AG08395 (cell line): ENCODE measurements at places on chromosomes 11 and 22.
A peak's percentile ranks its signal among the peaks of the same experiment; 100 is the strongest.

DNA sequence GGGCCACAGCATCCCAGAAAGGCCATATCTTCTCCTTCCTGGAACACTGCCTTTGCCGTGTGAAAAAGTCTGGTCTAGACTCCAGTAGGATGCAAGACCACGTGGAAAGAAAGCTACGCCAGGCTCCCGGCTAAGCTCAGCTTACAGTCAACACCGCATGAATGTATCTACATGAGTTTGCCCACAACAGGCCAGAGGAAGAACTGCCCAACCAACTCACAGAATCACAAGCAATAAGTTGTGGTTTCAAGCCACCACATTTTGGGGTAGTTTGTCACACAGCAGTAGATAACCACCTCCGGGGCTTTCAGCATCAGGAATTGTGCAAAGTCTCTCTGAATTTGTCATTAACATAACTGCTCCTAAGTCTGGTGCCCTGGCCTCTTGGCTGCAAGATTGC is 27.3 kb downstream of the HSPA8 start:
- no peak for DNase-seq

GRCh38 chr11:95344932-95345642 is 114.1 kb upstream of the SESN3 start:
- DNase-seq: no peak

- peak; percentile 97 for DNase-seq
Observed at GRCh38 chr11:65487467-65488272, 11.2 kb upstream of the MALAT1 start.

GRCh38 chr22:37517826-37518450 is 1.3 kb downstream of the CARD10 start:
- DNase-seq: no peak

DNA sequence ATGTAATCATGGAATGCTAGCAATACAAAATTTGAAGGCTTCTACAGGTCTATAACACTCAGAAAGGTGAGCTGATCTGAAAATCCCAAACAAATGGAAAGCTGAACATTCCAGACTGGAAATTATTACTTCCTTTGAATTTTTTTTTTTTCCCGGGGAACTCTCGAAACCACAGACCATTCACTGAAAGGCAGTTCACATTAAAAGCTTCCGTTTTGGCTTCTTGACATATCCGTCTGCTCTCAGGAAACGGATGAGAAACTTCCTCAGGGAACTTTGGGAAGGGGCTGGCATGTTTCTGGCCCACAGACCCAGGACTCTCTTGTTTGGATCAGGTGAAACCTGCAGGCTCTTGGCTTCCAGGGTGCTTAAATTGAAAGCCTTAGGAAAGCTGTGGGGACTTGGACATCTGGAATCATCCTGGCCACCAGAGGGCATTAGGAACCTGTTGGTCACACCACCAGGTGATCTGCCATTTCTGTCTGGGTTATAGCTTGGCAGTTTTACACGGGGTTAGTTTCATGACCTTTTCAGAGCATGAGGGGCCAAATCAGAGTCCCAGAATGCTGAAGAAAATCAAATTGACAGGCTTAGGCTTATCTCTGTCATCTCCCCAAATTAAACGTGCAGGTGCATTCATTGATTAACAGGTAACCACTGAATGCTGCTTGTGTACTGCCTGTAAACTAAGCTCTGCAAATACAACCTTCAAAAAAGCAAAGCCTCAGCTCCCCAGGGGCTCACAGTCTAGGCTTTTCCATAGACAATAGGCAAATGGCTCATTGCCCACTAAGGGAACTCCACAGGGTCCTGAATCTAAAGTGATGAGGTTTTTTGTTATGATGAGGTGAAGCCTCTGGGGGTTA is 22.7 kb upstream of the GRAMD1B start:
- peak; percentile 75 for DNase-seq

DNA sequence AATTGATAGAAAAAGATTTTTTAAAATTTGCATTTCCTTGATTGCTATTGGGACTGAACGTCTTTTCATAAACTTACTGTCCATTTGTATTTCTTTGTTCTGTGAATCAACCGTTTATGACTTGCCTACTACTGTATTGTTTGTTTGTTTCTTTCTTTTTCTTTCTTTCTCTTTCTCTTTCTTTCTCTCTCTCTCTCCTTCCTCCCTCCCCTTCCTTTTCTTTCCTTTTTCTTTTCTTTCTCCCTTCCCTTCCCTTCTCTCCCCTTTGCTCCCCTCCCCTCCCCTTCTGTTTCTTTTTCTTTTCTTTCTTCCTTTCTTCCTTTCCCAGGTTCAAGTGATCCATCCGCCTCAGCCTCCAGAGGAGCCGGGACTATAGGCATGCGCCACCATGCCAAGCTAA is 46.9 kb downstream of the NF2 start:
- no peak for DNase-seq

- no peak for DNase-seq
Observed at GRCh38 chr22:47713941-47714340, 951.5 kb downstream of the TBC1D22A start.

DNA sequence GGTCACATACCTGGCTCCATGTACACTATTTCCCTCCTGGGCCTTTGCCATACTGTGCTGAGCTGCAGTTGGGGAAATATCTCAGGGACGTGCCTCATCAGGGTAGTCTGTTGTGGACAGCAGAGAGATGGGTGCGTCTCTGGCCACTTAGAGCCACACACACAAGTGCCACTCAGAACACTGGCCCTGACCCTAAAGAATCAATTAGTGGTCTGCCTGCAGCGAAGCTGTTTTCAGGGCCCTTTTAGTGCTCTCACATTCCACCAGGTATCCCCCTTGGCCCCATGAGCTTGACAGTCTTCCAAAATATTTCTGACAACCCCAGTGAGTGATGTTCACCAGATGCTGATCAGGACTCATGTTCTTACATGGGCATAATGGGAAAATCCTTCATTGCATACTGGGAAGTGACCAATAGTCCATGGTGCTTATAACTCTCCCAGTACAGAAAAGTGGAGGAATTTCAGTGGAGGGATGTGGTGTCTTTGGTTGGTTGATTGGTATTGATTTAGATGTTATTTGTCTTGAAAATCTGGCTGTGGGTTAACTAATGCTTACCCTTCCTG is 66.1 kb downstream of the ME3 start:
- DNase-seq: no peak

DNA sequence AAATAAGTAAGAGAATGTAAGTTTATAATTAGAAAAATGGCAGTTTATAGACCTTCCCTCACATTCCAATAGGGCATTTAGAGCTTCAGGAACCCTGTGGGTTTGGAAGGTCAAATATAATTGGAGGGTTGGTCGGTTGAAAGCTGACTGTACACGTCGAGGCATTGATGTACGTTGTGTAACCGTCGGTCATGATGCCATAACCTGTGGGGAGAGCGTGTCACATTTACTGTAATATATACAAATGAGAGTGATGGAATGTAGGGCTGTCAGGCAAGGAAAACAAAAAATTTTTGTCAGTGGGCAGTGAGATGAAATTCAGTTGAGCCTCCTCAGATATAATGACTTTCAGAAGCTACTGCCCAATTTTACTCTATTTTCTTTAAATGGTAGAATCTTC is 88.5 kb downstream of the ARL14EP start:
- DNase-seq: no peak

DNA sequence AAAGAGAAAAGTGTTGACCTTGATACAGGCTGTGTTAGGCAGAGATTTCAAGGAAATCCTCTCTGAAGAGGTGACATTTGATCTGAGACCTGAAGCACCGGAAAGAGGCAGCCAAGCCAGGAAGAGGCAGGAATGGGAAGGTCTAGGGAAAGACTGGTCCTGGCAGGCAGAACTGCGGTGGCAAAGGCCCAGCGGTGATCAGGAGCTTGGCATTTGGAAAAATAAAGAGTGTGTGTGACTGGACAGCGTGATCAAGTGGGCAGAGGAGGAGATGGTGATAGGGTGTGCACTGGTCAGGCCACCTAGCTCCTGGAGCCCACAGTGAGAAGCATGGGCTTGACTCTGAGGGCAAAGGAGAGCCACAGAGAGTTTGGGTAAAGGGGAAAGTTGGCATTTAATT is 27.2 kb upstream of the GAB4 start:
- DNase-seq: no peak

- peak; percentile 86 for DNase-seq
Observed at GRCh38 chr11:57800444-57801182, 39.0 kb downstream of the CTNND1 start.

- no peak for DNase-seq
Observed at GRCh38 chr22:21443735-21444421, 23.3 kb upstream of the TMEM191C start.

DNA sequence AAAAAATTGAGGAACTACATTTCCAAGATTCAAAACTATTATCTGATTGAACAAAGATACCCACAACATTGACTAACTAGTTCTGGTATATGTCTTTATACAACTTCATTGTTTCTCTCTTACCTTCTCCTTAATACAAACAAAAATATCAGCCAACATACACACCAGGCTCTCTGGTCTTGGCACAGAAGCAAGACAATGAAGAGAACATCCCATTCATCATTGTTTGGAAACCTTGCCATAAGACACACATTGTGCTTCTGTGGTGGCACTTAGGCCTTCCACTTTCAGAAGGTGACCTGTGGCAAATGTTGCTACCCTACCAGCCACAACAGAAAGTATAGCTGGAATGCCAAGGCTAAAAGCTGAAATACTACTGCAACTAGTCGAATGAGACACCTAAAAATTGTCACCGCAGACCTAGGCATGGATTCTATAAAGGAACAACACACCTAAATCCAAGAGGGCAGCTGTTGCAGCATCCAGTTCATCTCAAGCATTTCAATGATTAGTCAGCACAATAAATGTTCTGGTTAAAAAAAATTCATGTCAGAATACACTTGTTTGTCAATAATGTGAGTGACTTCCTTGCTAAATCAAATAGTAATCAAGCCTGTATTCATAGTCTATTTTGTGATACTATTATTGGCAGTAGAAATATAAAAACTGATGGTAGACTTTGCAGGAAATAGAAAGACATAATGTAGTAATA is 26.3 kb downstream of the MAP6 start:
- DNase-seq: no peak

- no peak for DNase-seq
Observed at GRCh38 chr11:113874581-113875233, 665 bp downstream of the USP28 start.

DNA sequence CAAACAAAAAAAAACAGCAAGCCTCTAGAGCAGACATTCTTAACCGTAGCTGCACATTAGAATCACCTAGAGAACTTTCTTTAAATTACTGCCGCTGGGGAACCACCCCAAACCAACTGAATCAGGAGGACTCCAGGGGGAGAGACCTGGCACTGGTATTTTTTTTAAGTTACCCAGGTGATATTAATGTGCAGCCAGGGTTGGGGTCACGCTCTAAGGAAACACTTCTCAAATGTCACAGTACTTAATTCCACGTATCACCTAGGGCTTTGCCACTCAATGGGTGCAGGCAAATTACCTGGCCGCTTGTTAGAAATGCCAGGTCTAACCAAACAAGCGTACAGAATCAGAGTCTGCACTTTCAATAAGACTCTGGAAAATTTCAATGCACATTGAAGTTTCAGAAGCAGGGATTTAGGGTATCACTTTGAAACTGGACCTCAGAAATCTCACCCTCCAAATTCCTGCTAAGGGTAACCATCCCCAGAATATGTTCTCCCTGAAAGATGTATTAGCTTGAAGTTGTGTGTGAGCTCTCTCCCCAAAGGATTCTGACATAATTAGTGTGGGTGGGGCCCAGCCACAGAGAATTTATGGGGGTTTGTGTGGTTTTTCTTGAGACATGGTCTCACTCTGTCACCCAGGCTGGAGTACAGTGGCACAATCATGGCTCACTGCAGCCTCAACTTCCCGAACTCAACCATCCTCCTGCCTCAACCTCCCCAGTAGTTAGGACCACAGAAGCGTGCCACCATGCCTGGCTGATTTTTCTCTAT is 12.7 kb upstream of the ISX start:
- no peak for DNase-seq

DNA sequence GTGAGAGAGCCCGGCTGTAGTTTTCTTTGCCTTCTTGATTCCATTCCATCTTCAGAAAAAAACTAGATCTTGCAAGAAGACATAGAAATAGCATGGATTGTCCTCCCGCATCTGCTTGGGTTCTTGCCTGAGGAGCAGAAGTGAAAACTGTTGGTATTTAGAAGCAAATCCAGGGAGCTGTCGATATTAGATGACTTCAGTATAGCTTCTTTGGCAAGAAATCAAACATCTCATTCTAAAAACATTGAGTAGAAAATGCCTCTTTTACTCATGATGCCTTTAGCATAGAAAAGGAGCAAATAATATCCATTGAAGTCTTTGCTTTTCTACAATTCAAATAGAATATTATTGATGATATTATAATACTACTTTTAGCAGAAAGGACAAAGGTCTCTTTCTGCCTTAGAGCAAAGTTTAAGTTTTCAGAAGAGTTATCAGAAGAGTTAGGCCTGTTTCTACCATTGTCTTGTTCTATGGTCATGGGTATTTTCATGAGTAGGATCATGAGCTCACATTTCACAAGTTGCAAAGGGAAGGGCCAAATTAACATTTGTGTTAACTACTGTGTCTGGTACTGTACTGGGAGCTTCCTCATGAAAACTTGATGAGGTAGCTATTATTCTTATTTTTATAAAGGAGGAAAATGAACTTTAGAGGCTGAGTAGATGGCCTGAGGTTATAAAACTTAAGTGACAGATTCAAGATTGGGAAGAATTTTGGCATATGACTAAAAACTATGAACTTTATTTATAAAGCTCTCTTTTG is 49.7 kb downstream of the EXT2 start:
- DNase-seq: no peak

GRCh38 chr11:18761144-18761543 is 30.5 kb downstream of the PTPN5 start:
- DNase-seq: no peak

DNA sequence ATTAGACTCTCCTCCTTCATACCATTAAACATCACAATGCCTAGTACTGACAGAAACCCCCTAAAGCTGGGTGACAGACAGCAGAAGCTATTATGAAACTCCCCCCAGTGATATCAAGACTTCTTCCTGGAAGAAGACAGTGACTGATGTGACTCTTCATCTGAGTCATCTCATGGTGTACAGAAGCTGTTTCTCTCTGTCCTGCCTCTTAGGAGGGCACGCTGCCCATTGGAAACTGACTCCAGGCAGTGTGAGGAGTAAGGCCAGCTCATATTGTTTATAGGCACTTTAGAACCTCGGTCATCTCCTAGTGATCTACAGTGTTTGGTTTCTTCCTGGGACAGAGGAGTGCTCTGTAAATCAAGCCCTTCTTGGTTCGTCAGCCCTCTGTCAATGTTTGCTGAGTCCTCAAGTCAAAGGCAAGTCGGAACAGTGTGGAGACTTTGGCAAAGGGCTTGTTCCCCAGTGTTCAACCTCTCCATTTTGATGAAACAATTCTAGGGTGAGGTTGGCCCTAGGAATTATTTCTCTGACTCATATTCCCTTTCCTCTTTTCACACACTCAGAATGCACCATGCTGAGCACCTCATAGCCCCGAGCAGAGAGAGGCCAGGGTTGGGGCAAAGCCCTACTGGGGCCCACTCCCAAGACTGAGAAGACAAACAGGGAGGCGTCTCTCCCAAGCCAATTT is 172.5 kb upstream of the TMEM45B start:
- DNase-seq: peak; percentile 47

GRCh38 chr11:63518548-63518947 is 12.7 kb downstream of the LGALS12 start:
- no peak for DNase-seq
